ENCODE measurements at places on chromosomes 7 and 10. TPM values are rescaled to one million over a fixed set of nuclear protein-coding genes. Genes with fewer than 3 reads are reported as not detected.

DNA sequence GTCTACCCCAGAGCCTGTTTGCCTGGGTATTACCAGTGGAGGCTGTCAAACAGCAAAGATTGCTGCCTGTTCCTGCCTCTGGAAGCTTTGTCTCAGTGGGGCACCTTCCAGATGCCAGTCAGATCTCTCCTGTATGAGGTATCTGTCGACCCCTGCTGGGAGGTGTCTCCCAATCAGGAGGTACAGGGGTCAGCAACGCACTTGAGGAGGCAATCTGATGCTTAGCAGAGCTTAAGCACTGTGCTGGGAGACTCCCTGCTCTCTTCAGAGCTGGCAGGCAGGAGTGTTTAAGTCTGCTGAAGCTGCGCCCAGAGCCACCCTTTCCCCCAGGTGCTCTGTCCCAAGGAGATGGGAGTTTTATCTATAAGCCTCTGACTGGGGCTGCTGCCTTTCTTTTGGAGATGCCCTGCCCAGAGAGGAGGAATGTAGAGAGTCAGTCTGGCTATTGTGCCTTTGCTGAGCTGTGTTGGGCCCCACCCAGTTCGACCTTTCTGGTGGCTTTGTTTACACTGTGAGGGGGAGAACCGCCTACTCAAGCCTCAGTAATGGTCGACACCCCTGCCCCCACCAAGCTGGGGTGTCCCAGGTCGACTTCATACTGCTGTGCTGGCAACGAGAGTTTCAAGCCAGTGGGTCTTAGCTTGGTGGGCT is 62.2 kb downstream of the PPP1R9A start:
- no peak for DNase-seq

PNLIP gene
- total RNA-seq = not detected

ZNF273 gene
- total RNA-seq = 13.4 TPM

CFAP70 gene
- total RNA-seq = 1.2 TPM

- peak; percentile 13 for DNase-seq
Measured at GRCh38 chr10:92242910-92243671, 47.8 kb downstream of the CPEB3 start.

- DNase-seq = peak; percentile 60
Measured at GRCh38 chr10:110007161-110007700, 553 bp upstream of the ADD3 start.

- DNase-seq = no peak
Measured at GRCh38 chr7:44187636-44188416, 1.4 kb downstream of the GCK start.

GRCh38 chr7:94400022-94400421 is 5.3 kb downstream of the COL1A2 start:
- no peak for DNase-seq

- DNase-seq = no peak
Measured at GRCh38 chr10:5274795-5275194, 78.2 kb downstream of the AKR1C4 start.

DBF4 gene
- 71.4 TPM for total RNA-seq

- DNase-seq = no peak
Measured at GRCh38 chr7:102264367-102264891, 22.2 kb upstream of the SH2B2 start.

LOXL4 gene
- not detected for total RNA-seq

DNA sequence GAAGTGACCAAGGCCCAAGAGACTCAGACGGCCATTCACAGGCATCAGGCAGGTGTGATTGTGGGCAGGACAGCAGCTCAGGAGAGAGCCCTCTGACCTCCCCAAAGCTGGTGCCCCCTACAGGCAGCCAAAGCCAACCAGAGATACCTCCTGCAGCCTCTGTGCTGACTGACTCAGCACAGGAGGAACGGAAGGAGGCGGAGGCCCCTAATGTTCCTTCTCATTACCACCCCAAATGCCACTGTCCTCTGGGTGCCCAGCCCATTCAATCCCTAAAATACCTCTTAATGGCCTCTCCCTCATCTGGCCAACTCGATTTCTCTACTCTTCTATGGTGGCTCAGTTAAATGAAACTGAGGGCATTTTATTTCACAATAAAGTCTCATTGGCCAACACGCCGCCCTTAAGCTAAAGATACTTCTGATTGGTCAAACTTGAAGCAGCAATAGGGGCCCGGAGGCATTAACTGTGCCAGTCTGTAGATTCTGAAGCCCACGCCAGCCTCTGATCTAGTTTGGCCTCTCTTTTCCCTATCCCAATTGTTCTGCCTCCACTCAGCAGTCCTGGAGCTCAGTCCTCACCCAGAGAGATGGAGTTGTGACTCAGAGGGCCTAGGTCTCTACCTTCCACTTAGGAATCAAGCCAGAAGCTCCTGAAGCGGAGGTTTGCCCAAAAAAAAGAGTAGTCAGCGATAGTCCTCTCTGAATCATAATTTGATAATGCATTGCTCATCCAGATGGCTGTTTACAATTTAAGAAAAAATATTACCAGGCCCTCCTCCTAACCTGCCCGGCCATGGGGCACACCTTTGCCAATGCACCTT is 1.2 kb downstream of the CYREN start:
- peak; percentile 68 for DNase-seq

- DNase-seq = no peak
Measured at GRCh38 chr10:76035206-76036110, 604.0 kb downstream of the LRMDA start.

DNA sequence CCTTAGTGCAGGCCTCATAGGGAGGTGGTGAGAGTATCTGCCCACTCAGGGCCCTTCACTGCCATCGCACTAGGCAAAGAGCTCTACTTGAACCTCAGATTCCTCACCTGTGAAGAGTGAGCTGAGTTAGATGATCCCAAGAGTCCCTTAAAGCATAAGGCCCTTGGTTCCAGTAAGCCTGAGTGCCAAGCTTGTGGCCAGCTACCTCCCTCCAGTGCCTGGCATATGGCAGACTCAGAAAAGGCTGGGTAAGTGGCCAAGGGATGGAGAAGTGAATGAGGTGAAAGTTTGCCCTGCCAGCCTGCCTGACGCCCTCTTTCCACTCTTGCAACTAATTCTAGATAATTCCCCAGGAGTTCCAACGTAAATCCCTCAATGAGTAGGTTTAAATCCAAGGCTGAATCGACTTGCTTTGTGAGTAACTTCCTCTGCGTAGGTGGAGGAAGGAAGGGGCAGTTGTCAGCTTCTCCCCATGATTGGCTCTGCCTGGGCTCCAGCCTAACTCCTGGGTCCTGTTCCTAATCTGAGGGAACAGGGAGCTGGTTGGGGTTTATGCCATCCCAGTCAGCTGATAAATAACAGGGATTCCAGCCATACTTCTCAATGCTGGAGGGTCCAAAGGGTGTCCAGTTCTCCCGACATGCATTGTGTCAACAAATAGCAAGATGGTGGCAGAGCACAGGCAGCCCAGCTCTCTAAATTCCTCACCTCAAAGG is 14.2 kb downstream of the DUSP5 start:
- DNase-seq = no peak
